ENCODE measurements at places on chromosomes 13 and 19.

- no peak for DNase-seq
These were observed at the start of gene NRTN for GRCh38 chr19:5804516-5805461. NRTN (plus strand) TSS chr19:5805067; CDS start chr19:5824166, 19,099 bp downstream.

DNA sequence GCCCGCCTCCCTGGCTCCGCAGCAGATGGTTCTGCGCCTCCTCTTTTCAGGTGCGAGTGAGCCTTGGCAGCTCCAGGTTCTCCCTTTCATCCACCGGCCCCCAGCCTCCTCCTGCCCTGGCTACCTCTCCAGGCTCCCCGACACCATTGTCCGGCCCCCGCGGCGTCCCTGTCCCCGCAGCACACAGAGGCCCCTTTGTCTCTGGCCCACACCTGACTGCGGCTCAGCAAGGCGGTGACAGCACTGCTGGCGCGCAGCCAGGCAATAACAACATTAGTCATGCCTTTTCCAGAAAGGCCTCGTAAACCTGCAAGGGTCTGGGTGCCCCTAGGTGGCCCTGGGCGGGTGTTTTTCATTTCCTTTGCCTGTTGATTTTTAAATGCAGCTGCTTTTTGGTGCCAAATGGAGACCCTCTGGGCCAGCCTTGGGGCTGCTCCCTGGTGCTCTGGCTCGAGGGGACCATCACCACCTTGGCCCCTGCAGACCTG is 73.2 kb upstream of the MEDAG start:
- DNase-seq, result peak; percentile 78

- no peak for DNase-seq
These were observed 436.7 kb downstream of the FGF9 start for GRCh38 chr13:22107549-22107948.

DNA sequence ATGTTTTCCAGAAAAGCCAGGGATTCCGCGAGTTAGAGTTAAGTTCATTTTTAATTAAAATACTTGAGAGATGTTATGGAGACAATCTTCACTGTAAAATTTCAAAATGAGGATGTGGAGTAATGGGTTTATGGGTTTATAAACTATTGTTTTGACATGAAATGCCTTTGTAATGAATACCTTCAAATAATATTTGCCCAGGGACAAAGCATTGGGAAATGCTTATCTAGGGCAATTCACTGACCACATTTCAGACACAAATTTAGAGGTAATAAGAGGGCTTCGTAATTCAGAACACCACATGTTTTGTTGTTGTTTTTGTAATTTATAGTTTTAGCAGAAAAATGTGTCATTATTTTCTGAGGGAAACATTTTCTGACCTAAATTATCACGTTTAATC is 241.1 kb upstream of the ATXN8OS start:
- no peak for DNase-seq

GRCh38 chr19:43983544-43983911 is 460 bp upstream of the ZNF155 start:
- DNase-seq, result no peak

GRCh38 chr19:19224852-19225494 is 13.2 kb downstream of the NCAN start:
- DNase-seq, result peak; percentile 65

DNA sequence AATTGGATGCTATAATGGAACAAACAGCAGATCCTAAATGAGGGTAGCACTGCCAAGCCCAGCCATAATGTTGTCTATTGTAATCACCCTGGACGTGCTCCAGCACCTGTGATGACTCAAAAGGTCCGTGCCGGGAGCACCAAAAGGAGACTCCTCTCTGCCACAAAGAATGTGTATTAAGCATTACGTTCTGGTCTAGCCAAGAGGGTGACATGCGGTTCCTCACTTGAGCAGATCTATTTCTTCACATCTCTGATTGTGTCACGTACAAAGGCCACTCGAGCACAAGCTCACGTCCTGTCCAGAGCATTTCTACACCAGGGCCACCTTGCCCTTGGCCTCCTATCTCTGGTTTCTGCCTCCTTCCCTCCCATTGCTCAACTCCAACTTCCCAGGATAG is 219.9 kb upstream of the IRS2 start:
- DNase-seq, result no peak

All from NCI-H2107 (cell line).